ENCODE measurements at places on chromosomes 3 and 15. TPM values are rescaled to one million over a fixed set of nuclear protein-coding genes. Genes with fewer than 3 reads are reported as not detected.

The CFAP91 gene
- total RNA-seq: not detected

The SEMA3G gene
- total RNA-seq: 59.4 TPM

The PRICKLE2 gene
- total RNA-seq: 10.6 TPM

The UBXN7 gene
- total RNA-seq: 18.9 TPM

The ST3GAL6 gene
- total RNA-seq: 44.3 TPM

The ARL8B gene
- total RNA-seq: 64.0 TPM

The WDR49 gene
- total RNA-seq: 0.17 TPM

The MEGF11 gene
- not detected for total RNA-seq

The DNASE1L3 gene
- total RNA-seq: 1.7 TPM

The PRR20G gene
- total RNA-seq: not detected

The APBA2 gene
- 40.9 TPM for total RNA-seq

The RAD54L2 gene
- 13.9 TPM for total RNA-seq
